ENCODE measurements at places on chromosomes 5 and 9. TPM values are rescaled to one million over a fixed set of nuclear protein-coding genes. Genes with fewer than 3 reads are reported as not detected.

DNA sequence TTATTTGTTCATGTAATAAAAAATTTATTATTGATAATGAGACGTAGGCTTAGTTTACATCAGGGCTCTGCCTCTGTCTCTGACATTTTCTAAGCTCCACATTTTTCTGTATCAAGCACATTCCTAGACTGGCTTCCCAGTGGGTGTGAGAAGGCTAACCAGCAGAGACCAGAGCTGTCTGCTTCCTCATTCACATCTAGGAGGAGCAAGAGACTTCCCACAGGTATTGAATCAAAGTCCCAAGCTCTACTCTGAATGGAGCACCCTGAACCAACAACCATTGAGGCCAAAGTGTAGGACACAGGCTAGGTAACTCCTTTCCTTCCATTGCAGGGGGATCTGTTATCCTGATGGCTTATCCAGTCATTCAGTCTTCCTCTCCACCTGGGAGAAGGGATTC, 72.4 kb downstream of the PARP8 start:
- no peaks in the 10 kb centered on the region for H3K27me3 ChIP-seq
- no peak overlapping the region for H3K27ac ChIP-seq
- DNase-seq, result no peak
- no peak overlapping the region for H3K4me3 ChIP-seq
- peaks cover 9% of the 10 kb centered on the region for H3K36me3 ChIP-seq

DNA sequence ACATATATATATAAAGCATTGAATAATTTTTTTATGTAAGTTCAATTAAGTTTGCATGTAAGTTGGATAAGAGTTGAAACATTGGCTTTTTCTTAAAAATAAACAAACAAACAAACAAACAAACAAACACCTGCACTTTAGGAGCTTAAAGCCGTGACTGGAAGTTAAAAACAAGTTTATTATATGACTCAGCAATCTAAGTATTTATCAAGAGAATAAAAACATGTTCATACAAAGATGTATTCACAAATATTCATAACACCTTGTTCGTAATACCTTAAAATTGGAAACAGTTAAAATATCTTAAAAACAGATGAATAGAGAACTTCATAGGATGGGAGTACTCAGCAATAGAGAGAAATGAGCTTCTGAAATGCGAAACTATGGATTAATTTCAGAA, 61.5 kb upstream of the ANXA1 start:
- DNase-seq, result no peak
- H3K4me3 ChIP-seq, result no peak overlapping the region
- peaks cover 1% of the 10 kb centered on the region for H3K27me3 ChIP-seq
- H3K36me3 ChIP-seq, result no peaks in the 10 kb centered on the region

GRCh38 chr9:127087411-127087810, 35.0 kb downstream of the ANGPTL2 start:
- H3K4me3 ChIP-seq, result no peak overlapping the region
- H3K27me3 ChIP-seq, result peaks cover 9% of the 10 kb centered on the region
- peaks cover 9% of the 10 kb centered on the region for H3K4me1 ChIP-seq
- no peaks in the 10 kb centered on the region for H3K36me3 ChIP-seq
- H3K27ac ChIP-seq, result no peak overlapping the region

Gene C5orf58
- total RNA-seq, result not detected

Gene SPTLC1
- 46.6 TPM for total RNA-seq

Gene WWC1
- total RNA-seq, result 2.1 TPM

Gene EQTN
- not detected for total RNA-seq

DNA sequence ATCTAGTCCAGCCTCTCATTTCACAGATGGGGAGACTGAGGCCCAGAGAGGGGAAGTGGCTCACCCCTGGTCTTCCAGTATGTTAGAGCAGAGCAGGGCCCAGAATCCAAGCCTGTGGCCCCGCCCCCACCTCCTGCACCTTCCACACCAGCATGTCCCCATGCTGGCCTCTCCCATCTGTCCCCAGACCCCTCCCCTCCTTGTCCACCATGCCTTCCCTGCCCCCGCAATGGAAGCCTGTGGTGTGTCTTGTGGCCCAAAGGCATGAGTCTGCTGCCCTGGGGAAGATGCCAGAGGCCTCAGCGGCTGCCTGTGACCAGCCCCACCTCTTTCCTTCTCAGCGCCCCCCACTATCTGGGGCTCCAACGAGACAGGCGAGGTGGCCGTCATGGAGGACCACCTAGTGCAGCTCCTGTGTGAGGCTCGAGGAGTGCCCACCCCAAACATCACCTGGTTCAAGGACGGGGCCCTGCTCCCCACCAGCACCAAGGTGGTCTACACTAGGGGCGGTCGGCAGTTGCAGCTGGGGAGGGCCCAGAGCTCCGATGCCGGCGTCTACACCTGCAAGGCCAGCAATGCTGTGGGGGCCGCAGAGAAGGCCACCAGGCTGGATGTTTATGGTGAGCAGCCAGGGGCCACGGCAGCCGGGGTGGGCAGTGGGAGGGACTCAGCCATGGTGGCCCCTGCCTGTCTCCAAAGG, 87.2 kb downstream of the HMCN2 start:
- no peak overlapping the region for H3K4me3 ChIP-seq
- no peak overlapping the region for H3K27ac ChIP-seq

Gene CORO2A
- total RNA-seq, result 9.7 TPM

Gene TMC1
- not detected for total RNA-seq

DNA sequence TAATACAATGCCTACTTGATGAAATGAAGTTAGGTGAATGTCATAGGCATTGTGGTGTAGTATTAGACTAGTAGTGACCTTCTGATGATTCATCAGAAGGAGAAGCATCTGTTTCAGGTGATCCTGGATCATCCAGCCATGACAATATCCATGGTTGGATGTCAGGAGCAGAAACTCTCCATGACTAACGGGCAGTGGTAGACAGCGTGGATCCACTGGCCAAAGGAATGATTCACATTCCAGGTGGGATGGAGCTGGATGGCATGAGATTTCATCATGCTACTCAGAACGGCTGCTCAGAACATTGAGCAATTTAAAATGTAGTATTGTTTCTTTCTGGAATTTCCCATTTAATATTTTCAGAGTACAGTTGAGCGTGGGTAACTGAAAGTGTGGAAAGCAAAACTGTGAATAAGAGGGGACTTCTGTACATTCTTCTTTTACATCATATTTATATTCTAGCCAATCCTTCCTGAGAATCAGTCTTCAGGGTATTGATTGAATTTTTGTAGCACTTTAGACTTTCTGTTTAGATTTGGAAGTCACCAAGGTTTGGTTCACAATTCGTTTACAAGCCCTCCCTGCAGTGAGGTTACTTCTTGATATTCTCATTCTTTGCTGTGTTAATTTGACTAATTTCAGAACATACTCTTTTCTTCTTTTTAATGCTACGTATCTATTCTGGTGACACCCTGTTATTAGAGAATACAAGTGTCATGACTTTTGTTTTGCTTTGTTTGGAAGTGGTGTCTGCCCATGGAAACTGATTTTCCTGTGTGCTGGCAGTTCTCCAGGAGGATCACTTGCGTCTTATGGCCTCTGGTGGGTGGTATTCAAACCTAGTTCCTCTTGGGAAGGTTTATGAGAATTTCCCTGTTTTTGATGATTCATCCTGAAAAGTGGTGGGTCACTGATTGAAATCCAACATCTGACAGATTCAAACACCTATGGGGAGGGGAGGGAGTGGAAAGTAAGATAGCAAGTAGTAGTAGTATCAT, 12.2 kb upstream of the CLINT1 start:
- peaks cover 16% of the 10 kb centered on the region for H3K4me1 ChIP-seq
- peaks cover 2% of the 10 kb centered on the region for H3K36me3 ChIP-seq
- DNase-seq, result no peak

- no peak overlapping the region for H3K27ac ChIP-seq
- DNase-seq, result no peak
- H3K4me3 ChIP-seq, result no peak overlapping the region
- no peaks in the 10 kb centered on the region for H3K4me1 ChIP-seq
- no peaks in the 10 kb centered on the region for H3K36me3 ChIP-seq
Measured at GRCh38 chr9:130207241-130207992, 35.2 kb downstream of the NCS1 start.

Gene SLC34A1
- total RNA-seq, result 0.14 TPM

Gene CYLC2
- not detected for total RNA-seq

Gene OLFM1
- total RNA-seq, result not detected

DNA sequence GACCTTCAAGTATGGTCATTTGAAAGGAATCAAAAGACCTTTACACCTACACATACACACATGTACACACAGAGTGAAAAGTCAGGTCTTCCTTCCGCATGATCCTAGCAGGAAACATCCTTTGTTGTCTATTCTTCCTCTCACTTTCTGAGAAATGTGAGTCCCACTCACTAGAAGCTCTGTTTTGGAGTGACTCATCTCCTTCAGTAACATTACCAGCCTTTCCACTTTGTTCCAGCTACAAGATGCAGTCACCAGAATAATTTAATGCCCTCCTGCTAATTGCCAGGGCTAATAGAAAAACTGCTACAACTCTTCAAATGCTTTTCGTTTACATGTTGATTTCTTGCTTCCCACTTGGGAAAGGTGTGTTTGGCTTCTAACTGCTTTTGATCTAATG, 417.3 kb downstream of the RASEF start:
- H3K4me1 ChIP-seq, result no peaks in the 10 kb centered on the region
- no peaks in the 10 kb centered on the region for H3K27me3 ChIP-seq
- H3K27ac ChIP-seq, result no peak overlapping the region

DNA sequence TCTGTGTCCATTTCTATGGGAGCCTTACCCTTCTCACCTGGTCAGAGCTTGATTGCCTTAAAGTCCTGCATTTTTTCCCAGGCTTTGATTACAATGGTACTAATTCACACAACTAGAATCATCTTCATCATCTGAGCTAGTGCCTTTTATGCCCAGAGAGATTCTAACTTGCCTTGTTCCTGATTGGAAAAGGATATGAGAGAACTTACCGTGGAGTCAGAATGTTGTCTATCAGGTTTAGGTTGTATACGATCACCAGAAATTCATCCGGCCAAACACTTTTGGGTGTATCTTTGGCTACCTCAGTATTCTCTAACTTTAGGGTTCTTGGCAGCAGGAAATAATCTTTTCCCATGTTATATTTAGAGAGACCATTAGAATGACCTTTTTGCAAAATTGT, 71.7 kb downstream of the AOPEP start:
- H3K4me3 ChIP-seq, result no peak overlapping the region
- peaks cover 50% of the 10 kb centered on the region for H3K36me3 ChIP-seq
- H3K27ac ChIP-seq, result no peak overlapping the region

GRCh38 chr9:93301291-93301811, 117.4 kb downstream of the WNK2 start:
- H3K4me3 ChIP-seq, result no peak overlapping the region
- no peaks in the 10 kb centered on the region for H3K36me3 ChIP-seq
- H3K27me3 ChIP-seq, result no peaks in the 10 kb centered on the region
- DNase-seq, result no peak

Gene LCN15
- not detected for total RNA-seq

- DNase-seq, result no peak
- H3K36me3 ChIP-seq, result no peaks in the 10 kb centered on the region
- peaks cover 6% of the 10 kb centered on the region for H3K27me3 ChIP-seq
- H3K4me1 ChIP-seq, result no peaks in the 10 kb centered on the region
Measured at GRCh38 chr9:69380301-69380700, 55.3 kb downstream of the ENTREP1 start.

- H3K27ac ChIP-seq, result no peak overlapping the region
- H3K4me1 ChIP-seq, result no peaks in the 10 kb centered on the region
- H3K4me3 ChIP-seq, result no peak overlapping the region
- peaks cover 10% of the 10 kb centered on the region for H3K27me3 ChIP-seq
- H3K36me3 ChIP-seq, result no peaks in the 10 kb centered on the region
Measured at GRCh38 chr5:169114466-169115065, 186.4 kb downstream of the SLIT3 start.

GRCh38 chr5:11646141-11646540, 258.1 kb downstream of the CTNND2 start:
- H3K4me1 ChIP-seq, result no peaks in the 10 kb centered on the region
- no peak overlapping the region for H3K4me3 ChIP-seq
- no peak overlapping the region for H3K27ac ChIP-seq
- no peaks in the 10 kb centered on the region for H3K36me3 ChIP-seq

DNA sequence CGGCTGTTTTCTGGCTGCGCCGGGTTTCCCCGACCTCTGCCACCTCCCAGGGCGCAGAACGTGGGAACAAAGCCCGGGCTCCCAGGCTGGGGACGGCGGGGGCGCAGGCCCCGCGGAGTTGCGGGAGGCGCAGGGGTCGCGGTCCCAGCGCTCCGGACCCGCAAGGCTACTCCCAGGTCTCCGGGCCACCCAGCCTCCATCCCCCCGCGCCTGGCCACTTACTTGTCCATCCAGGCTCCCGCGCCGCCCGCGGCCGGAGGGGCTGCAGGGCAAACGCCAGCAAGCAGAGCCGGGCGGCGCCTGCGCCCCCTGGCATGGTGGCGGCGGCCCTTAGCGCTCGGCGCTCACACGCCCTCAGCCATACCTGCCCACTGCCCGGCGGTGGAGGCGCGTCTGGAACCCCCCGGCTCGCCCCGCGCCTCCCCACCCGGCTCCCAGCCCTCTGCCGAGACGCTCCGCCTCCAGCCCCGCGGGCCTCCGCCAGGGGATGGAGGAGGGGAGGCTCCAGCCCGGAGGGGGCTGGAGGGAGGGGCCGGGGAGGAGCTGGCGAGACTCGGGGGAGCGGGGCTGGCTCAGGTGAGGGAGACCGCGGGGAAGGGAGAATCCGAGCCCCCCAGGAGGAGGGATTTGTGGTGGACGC, at the start of gene ADAM19:
Gene ADAM19 (minus strand): TSS at position 395 of the 640 bp plus-strand sequence. CDS start 79 bp downstream, at position 316.
- peak within 1 kb of the TSS; percentile 83 for H3K27ac ChIP-seq
- H3K36me3 ChIP-seq, result peaks cover 26% of the 10 kb centered on the region
- peak; percentile 70 for DNase-seq
- peak within 1 kb of the TSS; percentile 85 for H3K4me3 ChIP-seq

DNA sequence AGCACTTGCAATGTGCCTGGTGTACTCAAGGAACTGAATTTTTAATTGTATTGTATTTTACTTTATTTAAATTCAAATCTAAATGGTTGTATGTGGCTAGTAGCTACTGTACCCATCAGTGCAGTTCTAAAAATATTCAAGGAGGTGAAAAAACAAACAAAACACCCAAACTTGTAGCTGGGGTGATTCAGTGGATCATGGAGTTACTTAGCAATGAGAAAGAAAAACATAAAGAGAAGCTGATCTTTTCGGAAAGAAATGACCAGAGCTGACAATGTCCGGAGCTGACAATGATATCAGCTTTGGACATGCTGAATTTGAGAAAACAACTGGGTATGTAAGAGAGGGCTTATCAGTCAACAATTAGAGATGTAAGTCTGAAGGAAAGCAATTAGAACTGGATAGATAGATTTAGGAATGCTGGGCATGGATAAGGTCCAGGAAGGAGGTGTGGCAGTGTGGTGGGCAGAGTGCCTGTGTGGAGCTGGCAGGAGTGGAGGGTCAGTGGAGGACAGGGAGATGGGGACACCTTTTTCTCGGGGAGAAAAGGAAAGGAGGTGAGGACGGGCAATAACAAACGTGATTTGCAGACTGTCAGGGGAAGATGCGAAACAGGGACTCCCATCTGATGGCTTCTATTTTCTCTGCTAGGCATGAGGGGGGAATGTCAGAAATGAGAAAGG, 113.2 kb downstream of the DCP2 start:
- H3K27me3 ChIP-seq, result peaks cover 3% of the 10 kb centered on the region
- H3K4me1 ChIP-seq, result peaks cover 14% of the 10 kb centered on the region
- no peak overlapping the region for H3K4me3 ChIP-seq
- no peaks in the 10 kb centered on the region for H3K36me3 ChIP-seq

- H3K27me3 ChIP-seq, result peaks cover 9% of the 10 kb centered on the region
- DNase-seq, result no peak
- H3K36me3 ChIP-seq, result no peaks in the 10 kb centered on the region
- H3K4me1 ChIP-seq, result no peaks in the 10 kb centered on the region
Measured at GRCh38 chr9:37730256-37730655, 23.3 kb upstream of the TRMT10B start.

- peaks cover 27% of the 10 kb centered on the region for H3K36me3 ChIP-seq
- DNase-seq, result no peak
- peaks cover 96% of the 10 kb centered on the region for H3K4me1 ChIP-seq
- H3K27ac ChIP-seq, result peak overlapping the region; percentile 28
- no peak overlapping the region for H3K4me3 ChIP-seq
- H3K27me3 ChIP-seq, result no peaks in the 10 kb centered on the region
Measured at GRCh38 chr5:80213466-80213865, 42.4 kb downstream of the SERINC5 start.

Gene PTGR1
- total RNA-seq, result 4.7 TPM
